ENCODE measurements at places on chromosomes 7 and 10.

- DNase-seq = no peak
Measured at GRCh38 chr10:613271-614138, 76.0 kb downstream of the DIP2C start.

- DNase-seq = no peak
Measured at GRCh38 chr7:17651341-17651740, 289.0 kb downstream of the SNX13 start.

DNA sequence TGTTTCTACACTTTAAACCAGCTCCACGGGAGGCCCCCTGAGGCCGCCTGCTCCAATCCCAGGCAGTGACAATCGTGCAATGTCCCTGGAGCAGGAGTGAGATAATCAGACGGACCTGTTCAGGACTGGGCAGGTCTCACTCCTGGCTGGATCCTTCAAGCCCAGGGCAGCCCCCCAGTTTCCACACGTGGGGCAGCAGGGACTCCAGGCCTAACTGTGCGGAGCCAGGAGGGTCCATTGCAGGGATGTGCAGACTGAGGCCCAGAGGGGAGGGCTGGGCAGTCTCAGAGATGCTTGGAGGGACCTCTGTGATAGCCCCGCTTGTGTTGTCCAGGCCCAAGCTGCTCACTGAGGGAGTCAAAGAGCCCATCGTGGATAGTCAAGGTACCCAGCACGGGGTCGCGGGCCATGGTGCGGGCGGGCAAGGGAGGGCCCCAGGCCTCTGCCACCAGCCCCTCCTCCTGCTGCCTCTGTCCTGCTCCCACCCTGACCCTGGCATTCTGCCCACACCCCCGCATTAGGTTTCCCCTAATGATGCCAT, 110.5 kb upstream of the KCTD7 start:
- no peak for DNase-seq

DNA sequence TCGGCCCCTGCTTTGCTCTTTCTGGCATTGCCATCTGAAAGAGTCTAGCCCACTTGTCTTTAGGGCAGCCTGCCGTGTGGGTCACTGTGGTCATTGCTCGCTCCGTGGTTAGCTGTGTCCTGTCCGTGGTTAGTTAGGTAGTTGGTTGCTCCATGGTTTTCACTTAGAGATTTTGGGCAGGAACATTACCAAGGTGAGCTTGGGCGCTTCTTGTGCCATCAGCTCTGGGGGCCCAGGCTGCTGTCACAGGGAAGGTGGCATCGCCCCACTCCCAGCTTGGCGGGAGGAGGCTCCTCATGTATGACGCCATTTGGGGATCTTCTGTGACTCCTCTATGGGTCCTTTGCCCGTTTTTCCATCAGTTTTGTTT, 53.1 kb downstream of the INPP5A start:
- DNase-seq = no peak

GRCh38 chr10:17910125-17910789, 41.5 kb upstream of the SLC39A12 start:
- peak; percentile 63 for DNase-seq

- DNase-seq = no peak
Measured at GRCh38 chr7:1345796-1346755, 113.2 kb downstream of the MICALL2 start.

GRCh38 chr7:155763691-155764437, 48.4 kb downstream of the SHH start:
- no peak for DNase-seq

DNA sequence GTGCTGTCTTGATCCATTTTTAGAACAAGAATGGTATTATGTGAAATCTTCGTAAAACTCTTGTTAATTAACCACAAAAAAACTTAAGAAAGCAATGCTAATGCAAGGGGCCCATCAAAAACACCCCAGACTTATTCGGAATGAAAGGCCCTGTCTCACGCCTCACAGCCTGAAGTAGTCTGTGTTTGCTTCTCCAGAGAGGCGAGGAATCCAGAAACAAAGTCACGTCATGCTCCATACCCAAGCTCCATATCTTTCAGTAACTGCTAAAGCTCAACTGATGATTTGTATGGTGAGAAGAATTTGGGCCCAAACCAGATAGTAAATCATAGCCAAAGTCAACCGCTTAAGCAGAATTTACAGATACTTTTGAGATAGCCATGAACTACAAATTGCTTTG, 155.4 kb downstream of the ATE1 start:
- peak; percentile 43 for DNase-seq

GRCh38 chr10:19817231-19817933, 1.1 kb downstream of the PLXDC2 start:
- peak; percentile 8 for DNase-seq

- no peak for DNase-seq
Measured at GRCh38 chr7:48398191-48398590, 226.9 kb downstream of the ABCA13 start.

DNA sequence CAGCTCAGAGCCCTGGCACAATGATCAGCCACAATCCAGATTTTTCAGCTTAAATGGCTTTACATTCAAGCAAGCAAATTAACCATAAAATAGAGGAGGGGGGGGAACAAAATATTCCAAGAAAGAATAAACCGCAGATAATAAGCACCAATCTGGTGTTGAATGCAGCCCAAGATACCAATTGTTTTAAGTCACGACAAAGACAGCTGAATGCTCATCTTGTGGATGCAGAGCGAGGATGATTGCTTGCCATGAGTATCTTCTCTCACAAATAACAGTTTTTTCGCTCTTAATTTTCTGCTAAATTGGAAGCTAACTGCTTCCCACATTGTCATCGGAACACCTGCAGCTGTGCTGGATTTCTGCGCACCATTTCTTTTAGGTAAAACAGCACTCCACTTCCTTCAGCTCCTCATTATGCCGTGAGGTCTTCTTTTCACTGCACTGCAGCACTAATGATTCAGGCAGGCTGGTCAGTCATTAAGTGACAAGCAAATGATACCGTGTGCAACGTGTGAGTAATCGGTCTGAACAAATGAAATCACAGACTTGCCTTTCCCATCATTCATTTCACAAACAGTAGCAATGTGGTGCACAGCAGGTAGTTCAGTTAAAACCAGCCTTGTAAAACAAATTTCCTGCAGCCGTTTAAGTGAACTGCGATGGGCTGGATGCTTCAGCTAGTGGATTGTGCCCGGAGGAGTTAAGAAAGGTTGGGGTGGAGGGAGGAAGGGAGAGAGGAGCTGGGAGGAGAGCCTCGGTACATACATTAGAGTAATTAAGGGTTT, 106.4 kb upstream of the CDCA7L start:
- DNase-seq = no peak

GRCh38 chr10:27503498-27504006, 552 bp upstream of the RAB18 start:
- DNase-seq = no peak

DNA sequence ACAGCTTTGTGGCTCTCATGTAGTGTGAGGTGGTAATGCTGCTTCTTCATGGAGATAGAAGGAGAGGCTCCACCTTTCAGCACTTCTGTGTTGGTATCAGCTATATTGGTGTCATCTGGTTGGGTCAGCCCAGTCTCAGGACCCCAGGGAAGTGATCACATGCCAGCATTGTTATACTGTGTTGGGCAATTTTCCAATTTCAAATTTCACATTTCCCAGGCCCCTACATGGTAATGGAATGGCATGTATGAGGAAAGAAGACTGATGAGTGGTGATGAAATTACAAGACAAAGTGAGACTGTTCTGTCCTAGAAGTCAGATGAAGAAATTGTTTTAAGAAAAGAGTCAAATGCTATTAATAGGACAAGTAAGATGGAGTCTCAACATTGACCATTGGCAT, 3.7 kb upstream of the AKR1C3 start:
- no peak for DNase-seq

GRCh38 chr7:111198255-111198654, 107.3 kb downstream of the LRRN3 start:
- peak; percentile 77 for DNase-seq
